ENCODE measurements at places on chromosomes 2 and 18.

DNA sequence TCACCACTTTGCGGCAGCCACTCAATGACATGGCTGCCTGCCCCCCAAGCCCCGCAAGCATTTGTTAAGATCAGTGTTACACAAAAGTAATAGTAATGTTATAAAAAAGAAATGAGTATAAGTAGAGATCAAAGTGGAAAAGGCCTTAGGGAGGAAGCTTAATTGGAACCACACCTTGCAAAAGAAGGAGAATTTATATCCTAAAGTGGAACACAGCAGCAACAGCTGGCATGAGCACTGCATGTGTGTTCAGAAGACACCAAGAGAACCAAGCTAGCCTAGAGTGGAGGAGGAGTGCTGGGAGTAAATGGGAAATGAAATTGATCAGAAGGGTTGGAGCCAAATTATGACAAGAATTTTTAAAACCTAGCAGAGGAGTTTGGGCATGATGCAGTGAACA, 73.1 kb upstream of the STK17B start:
- DNase-seq, result no peak

GRCh38 chr2:50615291-50615690, 416.6 kb downstream of the NRXN1 start:
- no peak for DNase-seq

DNA sequence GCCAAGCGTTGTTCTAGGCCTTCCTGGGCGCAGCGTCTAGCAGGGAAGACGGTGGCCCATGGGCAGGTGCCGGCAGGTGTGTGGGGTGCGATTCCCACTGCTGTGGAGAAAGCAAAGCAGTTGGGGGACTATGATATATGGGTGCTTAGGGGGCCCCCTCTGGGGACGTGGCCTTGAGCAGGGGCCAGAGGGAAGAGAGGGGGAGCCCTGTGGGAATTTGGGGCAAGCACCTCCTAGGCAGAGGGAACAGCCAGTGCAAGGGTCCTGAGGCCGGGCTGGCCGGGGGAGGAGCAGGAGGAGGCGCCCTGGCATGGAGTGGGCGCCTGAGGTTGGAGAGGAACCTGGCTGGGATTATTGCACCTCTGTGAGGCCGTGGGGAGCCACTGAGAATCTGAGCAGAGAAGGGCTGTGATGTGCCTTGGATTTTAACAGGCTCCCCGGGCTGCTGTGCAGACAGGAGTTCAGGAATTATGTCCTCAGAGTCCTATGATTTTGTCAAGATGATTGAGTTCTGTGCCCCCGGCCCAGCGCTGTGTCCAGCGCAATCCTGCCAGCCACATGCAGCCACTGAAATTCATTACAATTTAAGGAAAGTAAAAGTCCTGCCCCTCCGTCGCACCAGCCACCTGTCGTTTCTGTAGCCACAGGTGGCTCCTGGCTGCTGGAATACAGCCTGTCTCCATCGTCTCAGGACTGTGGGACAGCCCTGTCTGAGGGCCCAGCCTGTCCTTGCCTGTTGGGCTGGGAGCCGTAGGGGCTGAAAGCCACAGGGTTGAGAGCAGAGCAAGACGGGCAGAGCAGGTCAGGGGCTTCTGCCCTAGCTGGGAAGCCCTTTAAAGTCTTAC, 9.1 kb upstream of the KLHL30 start:
- DNase-seq, result no peak

DNA sequence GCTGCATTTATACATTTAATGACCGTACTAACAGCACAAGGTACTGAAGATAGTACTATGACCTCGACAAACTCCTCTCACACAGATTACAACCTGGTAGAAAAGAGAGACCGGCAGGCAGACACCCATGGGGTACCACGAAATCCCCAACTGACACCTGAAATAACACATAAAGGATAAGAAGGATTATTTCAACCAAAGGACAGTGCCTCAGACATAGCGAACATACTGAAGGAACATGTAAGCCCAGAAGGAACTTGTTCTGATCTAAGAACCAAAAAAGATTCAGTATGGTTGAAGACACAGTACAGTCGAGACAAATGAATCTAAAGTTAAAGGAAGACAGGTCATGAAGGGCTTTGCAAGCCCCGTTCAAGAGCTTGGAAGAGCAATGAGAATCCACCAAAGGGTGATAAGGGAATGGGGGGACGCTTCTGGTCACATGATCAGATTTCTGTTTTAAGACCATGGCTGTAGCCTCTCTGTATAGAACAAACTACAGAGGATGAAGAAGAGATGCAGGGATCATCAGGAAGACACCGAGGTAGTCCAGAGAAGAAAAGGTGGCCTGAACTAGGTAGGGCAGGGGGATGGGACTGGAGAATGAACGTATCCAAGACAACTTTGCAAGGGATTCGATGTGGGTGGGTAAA, 902 bp downstream of the MCFD2 start:
- peak; percentile 19 for DNase-seq

DNA sequence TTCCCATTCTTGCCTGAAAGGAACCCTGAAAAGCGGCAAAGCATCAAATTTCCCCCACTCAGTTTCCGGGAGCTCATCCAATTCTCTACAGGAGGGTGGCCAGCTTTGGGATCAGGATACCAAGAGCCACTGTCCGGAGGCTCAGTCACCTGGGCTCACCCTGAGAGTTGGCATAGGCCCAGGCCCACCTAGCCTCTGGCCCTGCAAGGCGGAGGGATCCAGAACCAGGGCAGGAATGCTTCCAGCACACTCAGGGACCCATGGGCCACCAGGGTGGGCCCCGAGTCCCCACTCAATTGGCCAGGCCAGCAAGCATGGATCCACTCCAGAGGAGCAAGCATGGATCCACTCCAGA, 432.9 kb upstream of the MYT1L start:
- no peak for DNase-seq

- no peak for DNase-seq
These were observed 133.7 kb downstream of the HAUS1 start for GRCh38 chr18:46237891-46238290.

GRCh38 chr2:33785201-33786106, 186.4 kb upstream of the FAM98A start:
- no peak for DNase-seq

DNA sequence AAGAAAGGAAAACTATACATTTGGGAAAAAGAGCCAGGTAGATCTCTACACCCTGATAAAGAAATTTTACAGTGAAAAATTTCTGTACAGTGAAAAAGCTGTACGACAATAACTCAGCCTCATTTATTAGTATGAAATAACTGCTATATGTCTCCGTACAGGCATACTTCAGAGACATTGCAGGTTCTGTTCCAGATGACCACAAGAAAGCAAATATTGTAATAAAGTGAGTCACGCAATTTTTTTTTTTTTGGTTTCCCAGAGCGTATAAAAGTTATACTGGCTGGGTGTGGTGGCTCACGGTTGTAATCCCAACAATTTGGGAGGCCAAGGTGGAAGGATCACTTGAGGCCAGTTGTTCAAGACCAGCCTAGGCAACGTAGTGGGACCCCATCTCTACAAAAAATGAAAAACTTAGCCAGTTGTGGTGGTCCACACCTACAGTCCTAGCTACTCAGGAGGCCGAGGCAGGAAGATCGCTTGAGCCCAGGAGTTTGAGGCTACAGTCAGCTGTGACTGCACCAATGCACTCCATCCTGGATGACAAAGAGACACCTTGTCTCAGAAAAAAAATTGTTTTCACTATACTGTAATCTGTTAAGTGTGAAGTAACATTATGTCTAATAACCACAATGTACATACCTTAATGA, 28.2 kb upstream of the AMMECR1L start:
- no peak for DNase-seq

DNA sequence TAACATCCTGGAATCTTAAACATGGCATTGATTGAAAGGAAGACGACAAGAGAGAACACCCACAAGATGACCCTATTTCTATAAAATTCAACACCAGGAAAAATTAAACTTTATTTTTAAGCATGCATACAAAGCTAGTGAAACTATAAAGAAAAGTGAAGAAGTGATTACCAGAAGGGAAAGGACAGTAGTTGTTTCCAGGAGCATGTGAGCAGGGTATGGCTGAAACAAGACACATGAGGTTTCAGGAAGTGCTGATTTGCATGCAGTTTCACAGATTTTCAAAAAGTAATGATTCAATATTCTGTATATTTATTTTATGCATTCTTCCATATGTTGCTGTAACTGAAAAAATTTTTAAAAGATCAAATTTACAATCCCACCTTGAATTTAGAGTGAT, 24.6 kb upstream of the DAW1 start:
- no peak for DNase-seq

DNA sequence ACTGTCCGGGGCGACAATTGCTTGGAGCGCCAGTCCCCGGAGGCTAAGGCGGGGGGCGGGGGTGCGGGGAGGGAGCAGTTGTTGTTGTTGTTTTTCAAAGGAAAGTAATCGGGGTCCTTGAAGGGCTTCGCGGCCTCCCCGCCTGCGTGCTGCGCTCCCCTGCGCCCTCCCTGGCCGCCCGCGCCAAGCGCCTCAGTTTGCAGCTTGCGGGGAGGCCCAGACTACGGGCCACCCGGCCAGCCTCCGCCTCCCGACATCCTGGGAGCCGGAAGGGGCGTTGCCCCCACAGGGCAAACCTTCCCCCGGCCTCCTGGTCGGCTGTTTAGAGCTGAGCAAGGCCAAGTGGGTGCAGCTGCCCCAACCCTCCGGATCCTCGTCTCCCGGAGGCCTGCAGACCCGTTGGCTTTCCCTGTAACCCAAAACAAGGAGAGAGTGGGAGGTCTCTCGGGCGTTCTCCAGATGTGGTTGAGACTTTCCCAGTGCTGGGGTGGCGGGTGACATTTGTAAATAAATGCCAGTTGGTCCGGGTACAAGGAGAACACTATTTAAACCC, 3.7 kb upstream of the SIX3 start:
- no peak for DNase-seq

- no peak for DNase-seq
These were observed 684 bp upstream of the ARPC2 start for GRCh38 chr2:218216336-218216673.

DNA sequence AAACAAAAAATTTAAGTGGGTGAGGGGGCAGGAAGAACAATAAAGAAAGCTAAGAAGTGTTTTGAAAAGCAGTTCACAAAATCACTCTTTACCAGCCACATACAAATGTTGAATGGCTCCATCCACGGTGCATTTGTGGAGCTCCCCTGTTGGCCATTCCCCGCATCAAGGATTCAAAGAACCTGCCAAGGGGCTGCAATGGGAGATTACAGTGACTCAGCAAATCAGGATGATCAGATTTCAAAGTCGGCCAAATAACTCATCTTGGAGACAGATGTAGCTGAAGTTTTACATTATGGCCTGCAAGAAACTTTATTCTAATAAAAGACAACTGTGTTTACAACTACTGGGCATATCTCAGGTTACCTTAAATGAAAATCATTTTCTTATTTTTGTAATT, 26.9 kb downstream of the COL4A3 start:
- no peak for DNase-seq

Measured in common myeloid progenitor, CD34-positive (primary cell).